ENCODE measurements at places on chromosomes 16 and 17. TPM values are rescaled to one million over a fixed set of nuclear protein-coding genes. Genes with fewer than 3 reads are reported as not detected.

The YPEL3 gene
- total RNA-seq = 135 TPM

DNA sequence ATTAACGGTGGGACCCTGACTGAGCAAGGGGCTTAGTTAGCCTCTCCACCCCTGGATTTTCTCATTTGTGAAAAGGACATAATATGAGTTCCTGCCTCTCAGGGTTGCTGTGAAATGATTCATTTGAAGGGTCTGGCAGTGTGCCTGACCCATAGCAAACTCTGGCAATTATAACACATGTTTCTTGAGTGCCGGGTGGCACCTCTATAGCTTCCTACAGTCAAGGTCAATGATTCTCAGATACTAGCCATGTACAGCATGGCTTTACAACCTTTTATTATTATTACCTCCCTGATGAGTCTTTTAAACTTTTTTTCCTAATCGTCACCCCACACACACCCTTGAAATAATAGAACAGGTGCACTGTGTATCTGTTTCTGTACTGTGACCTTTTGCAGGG, 42.1 kb downstream of the TMEM114 start:
- H3K27ac ChIP-seq = no peak overlapping the region
- no peak for DNase-seq
- H3K36me3 ChIP-seq = no peaks in the 10 kb centered on the region
- no peaks in the 10 kb centered on the region for H3K4me1 ChIP-seq
- peaks cover 7% of the 10 kb centered on the region for H3K27me3 ChIP-seq

The STH gene
- total RNA-seq = not detected

DNA sequence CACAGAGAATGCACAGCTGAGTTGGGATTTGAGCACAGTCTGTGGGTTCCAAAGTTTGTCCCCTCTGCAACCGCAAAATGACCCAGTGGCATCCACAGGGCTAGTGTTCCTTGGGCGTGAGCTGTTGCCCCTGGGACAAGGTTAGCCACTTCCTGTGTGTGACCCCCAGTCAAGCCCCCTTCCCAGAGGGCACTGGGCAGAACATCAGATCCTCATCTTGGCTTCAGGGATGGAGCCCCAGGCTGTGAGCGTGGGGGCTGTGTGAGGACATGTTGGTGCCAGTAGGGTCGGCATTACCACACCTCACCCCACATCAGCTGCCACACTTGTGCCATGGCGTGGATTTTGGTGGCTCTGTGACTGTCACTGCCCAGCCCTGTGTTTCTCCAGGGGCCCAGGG, 55.3 kb downstream of the USP22 start:
- DNase-seq = no peak
- no peaks in the 10 kb centered on the region for H3K4me1 ChIP-seq
- H3K4me3 ChIP-seq = no peak overlapping the region
- H3K27me3 ChIP-seq = no peaks in the 10 kb centered on the region
- no peak overlapping the region for H3K27ac ChIP-seq

DNA sequence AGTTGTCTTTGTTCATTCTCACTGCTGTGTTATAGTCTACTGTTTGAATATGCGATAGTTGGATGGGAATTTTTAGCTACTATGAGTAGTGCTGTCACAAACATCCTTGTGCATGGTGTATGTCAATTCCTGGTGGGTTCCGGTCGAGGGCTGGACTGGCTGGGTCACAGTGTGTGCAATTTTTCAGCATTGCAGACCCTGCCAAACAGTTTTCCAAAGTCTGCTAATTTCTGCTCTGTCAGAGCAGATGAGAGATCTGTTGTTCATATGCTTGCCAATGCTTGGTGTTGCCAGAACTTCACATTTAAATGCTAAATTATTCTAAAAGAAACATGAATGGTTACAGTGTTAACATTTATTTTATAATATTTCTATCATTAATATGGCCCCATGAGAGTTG, 3.6 kb upstream of the C16orf96 start:
- H3K36me3 ChIP-seq = no peaks in the 10 kb centered on the region
- no peak for DNase-seq
- H3K27me3 ChIP-seq = peaks cover 9% of the 10 kb centered on the region
- no peak overlapping the region for H3K4me3 ChIP-seq

DNA sequence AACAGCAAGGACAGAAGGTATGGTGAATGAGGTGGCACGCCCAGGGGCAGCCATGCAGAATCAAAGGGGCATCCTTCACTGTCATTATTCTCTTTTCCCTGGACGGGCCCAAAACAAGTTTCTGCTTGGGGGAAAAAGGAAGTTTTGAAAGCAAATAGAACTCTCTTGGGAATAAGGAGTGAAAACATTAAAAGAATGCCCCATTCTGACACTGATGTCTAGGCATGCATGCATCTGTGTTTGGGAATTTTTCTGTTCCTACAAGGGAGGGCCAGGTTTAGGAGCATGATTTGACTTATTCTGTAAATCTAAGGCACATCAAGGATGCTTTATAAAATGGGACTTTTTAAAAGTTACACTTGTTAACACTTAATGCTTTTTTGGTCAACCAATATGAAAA, 34.3 kb upstream of the SLC12A3 start:
- peak overlapping the region; percentile 11 for H3K27ac ChIP-seq
- no peak for DNase-seq
- no peak overlapping the region for H3K4me3 ChIP-seq
- H3K4me1 ChIP-seq = peaks cover 4% of the 10 kb centered on the region

GRCh38 chr16:24041834-24042631, 206.2 kb downstream of the PRKCB start:
- peaks cover 12% of the 10 kb centered on the region for H3K4me1 ChIP-seq
- no peak overlapping the region for H3K27ac ChIP-seq
- peak; percentile 76 for DNase-seq

DNA sequence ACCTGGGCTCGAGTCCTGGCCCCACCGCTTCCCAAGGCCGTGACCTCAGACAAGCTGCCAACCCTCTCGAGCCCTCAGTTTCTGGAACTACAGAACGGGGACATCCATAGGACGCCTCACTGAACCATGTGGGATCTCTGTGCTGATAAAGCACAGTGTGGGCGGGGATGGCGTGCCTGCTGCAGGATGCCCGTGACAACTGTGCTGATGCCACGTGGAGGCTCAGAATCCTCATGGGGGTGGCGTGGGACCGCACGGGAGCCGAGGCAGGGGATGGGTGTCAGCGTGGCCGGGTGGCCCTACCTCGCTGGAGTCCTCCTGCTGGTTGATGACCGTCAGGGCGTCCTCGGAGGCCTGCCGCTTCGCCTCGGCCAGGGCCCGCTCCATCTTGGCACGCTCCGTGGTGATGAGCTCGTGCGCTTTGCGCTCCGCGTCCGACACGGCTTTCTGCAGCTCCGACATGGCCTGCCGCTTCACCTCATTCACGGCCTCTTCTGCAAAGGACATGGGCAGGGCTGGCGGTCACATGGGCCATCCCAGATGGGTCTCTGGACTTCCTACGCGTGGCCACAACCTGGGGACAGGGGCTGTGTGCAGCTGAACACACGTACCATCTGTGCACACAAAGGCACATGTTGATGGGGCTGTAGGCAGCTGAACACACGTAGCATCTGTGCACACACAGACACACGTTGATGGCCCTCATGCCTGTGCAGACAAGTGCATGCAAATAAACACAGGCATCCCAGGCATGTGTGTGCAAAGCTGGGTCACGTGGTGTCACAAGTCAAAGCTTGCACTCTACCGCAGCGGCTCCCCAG, 12.7 kb upstream of the PABPN1L start:
- no peaks in the 10 kb centered on the region for H3K36me3 ChIP-seq
- H3K27ac ChIP-seq = no peak overlapping the region
- no peak for DNase-seq
- H3K27me3 ChIP-seq = no peaks in the 10 kb centered on the region

GRCh38 chr17:2954898-2955445, 108.4 kb downstream of the OR1D5 start:
- H3K4me1 ChIP-seq = peaks cover 9% of the 10 kb centered on the region
- no peaks in the 10 kb centered on the region for H3K36me3 ChIP-seq
- no peak for DNase-seq
- no peak overlapping the region for H3K4me3 ChIP-seq

- H3K4me1 ChIP-seq = no peaks in the 10 kb centered on the region
- no peak overlapping the region for H3K27ac ChIP-seq
- no peaks in the 10 kb centered on the region for H3K36me3 ChIP-seq
- no peak for DNase-seq
- no peaks in the 10 kb centered on the region for H3K27me3 ChIP-seq
- H3K4me3 ChIP-seq = no peak overlapping the region
Measured at GRCh38 chr17:71286625-71287024, 834.2 kb upstream of the SOX9 start.

GRCh38 chr16:17230932-17231581, 239.7 kb downstream of the XYLT1 start:
- H3K27ac ChIP-seq = no peak overlapping the region
- no peaks in the 10 kb centered on the region for H3K27me3 ChIP-seq
- DNase-seq = no peak

DNA sequence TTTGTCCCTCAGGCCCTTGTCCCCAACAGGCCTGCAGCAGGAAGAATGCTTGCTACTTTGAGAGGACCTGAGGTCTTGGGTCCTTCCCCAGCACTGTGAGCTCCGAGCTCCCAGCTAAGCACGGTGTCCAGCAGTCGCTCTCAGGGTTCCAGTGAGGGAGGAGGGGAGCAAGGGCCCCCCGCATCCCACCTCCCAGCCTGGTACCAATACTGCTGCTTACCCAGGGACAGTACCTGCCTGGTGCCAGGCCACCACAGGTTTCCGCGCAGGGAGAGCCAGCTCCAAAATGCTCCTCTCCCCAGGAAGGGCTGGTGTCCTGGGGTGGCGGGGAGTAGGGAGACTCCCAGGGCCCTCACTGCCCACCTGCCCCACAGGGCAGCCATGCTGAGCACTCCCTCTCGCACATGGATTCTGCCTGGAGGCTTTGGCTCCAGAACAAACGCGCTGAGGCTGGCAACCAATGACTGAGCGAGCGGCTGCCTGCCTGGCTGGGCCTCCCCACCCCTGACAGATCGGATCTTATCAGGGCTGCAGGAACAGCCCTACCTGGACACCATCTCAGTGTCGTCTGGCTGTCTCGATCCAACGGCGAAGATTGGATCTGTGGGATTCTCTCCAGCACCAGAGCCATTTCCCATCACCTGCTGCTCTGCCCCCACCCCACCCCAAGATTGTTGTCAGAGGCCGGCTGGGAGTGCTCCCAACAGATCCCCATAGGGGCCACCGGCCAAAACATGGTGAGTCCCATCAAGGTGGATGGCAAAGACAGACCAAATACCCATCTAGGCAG, 2.4 kb downstream of the DOK4 start:
- no peak overlapping the region for H3K27ac ChIP-seq
- peaks cover 4% of the 10 kb centered on the region for H3K27me3 ChIP-seq
- H3K4me3 ChIP-seq = no peak overlapping the region
- peaks cover 13% of the 10 kb centered on the region for H3K4me1 ChIP-seq
- peaks cover 2% of the 10 kb centered on the region for H3K36me3 ChIP-seq

DNA sequence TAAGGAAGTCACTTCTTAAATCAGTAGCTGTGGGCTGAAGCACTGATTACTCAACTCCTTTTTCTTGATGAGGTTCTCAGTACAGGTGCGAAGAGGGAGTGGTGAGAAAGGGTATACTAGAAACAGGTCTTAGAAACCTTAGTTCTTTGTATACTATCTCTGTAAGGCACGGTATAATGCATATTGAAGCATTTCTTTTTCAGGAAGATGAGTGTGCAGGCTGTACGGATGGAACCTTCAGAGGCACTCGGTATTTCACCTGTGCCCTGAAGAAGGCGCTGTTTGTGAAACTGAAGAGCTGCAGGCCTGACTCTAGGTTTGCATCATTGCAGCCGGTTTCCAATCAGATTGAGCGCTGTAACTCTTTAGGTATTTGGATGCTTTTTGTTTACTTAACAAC, 39.2 kb downstream of the CYLD start:
- no peak for DNase-seq
- H3K27me3 ChIP-seq = no peaks in the 10 kb centered on the region
- no peak overlapping the region for H3K4me3 ChIP-seq
- no peak overlapping the region for H3K27ac ChIP-seq

The CDK5RAP3 gene
- total RNA-seq = 287 TPM

GRCh38 chr17:28371245-28372202, at the start of gene SARM1:
Gene SARM1, plus strand, starts transcription at chr17:28371694. Its CDS starts 339 bp downstream, at chr17:28372033.
- DNase-seq = peak; percentile 88
- H3K4me1 ChIP-seq = peaks cover 18% of the 10 kb centered on the region
- no peaks in the 10 kb centered on the region for H3K27me3 ChIP-seq
- peak within 1 kb of the TSS; percentile 94 for H3K4me3 ChIP-seq
- H3K27ac ChIP-seq = peak within 1 kb of the TSS; percentile 88

GRCh38 chr16:4837733-4838501, 9.2 kb downstream of the GLYR1 start:
- H3K27me3 ChIP-seq = no peaks in the 10 kb centered on the region
- peaks cover 16% of the 10 kb centered on the region for H3K4me1 ChIP-seq
- DNase-seq = no peak
- H3K27ac ChIP-seq = no peak overlapping the region
- peaks cover 16% of the 10 kb centered on the region for H3K36me3 ChIP-seq
- no peak overlapping the region for H3K4me3 ChIP-seq

The ZNF19 gene
- 5.8 TPM for total RNA-seq

DNA sequence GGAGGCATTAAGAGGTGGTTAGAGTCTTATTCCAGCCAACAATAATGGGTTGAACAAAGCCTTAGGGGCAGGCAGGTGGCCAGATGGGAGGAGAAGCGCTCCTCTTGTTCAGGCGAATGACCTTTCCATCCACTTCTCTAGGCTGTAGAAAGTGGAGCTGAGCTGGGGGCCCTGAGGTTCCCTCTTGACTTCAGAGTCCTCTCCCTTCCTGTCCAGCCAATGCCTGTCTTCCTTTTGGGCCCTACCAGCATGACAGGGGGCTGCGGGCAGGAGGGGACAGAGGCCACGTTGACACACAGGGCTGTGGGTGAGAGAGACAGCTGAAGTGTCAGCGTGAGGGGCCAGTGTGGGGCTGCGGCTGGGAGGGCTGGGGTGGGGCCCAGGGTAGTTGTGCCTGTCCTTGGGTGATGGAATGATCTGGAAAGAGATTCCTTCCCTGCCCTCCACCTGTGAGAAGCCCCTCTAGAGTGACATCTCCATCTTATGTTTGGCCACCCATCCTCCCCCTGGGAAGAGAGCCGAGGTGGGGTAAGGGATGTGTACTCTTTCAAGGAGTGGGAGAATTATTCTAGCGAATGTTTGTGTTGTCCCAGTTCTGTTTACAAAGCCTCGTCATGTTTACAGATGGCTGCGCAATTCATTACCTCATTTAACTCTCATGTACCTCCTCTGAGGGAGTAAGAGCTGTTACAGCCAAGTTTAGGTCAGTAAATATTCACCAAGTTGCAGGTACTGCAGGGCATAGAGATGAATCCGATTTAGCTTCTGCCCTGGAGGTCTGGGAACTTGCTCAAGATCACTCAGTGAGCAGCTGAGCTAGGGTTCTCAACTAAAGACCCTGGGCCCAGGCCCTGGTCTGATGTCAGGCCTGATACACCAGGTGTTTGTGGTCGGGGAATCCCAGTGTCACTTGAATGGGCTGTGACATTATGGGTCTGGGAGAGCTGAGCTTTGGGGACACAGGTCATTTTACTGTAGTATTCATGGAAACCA, 3.3 kb downstream of the ERBB2 start:
- peaks cover 39% of the 10 kb centered on the region for H3K27me3 ChIP-seq
- H3K4me3 ChIP-seq = no peak overlapping the region
- peaks cover 4% of the 10 kb centered on the region for H3K36me3 ChIP-seq

DNA sequence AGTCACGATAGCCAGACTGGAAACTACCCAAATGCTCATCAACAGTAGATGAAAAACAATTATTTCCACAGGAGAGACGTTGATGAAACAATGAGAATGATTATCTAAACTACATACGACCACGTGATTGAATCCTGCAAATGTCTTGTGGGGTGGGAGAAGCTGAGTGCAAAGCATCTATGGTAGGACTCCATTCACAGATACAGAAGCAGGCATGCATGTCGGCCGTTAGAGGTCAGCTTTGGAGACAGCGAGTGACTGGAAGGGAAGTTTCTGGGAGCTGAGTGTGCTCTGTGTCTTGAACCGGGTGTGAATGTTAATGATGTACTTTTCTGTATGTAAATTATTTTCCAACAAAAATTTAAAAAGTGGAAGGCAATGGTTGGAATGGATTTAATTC, 71.5 kb upstream of the DNAJA2 start:
- H3K4me3 ChIP-seq = no peak overlapping the region
- H3K27me3 ChIP-seq = no peaks in the 10 kb centered on the region
- H3K36me3 ChIP-seq = no peaks in the 10 kb centered on the region
- no peak overlapping the region for H3K27ac ChIP-seq
- DNase-seq = no peak
- H3K4me1 ChIP-seq = peaks cover 14% of the 10 kb centered on the region
